ENCODE measurements at places on chromosomes 2 and 18.

DNA sequence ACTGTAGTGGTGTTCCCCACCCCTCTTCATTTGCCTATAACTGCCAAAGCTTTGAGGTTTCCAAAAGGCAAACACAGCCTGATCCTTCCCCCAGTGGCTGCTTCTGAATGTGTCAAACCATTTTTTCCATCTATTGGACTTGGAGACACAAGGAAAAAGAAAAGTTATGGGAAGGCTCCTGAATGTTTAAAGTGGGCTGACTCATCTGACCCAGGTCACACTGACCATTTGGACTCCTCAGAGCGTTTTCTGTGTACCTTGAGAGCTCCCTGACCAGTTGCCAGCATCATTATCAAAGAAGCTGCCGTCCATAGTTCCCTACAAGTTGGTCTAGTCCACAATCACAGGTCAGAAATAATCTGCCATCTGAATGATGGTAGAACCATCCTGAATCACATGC, 123.4 kb upstream of the COL3A1 start:
- no peak for ATAC-seq

- ATAC-seq = no peak
Observed at GRCh38 chr2:29106980-29107388, 8.2 kb upstream of the CLIP4 start.

DNA sequence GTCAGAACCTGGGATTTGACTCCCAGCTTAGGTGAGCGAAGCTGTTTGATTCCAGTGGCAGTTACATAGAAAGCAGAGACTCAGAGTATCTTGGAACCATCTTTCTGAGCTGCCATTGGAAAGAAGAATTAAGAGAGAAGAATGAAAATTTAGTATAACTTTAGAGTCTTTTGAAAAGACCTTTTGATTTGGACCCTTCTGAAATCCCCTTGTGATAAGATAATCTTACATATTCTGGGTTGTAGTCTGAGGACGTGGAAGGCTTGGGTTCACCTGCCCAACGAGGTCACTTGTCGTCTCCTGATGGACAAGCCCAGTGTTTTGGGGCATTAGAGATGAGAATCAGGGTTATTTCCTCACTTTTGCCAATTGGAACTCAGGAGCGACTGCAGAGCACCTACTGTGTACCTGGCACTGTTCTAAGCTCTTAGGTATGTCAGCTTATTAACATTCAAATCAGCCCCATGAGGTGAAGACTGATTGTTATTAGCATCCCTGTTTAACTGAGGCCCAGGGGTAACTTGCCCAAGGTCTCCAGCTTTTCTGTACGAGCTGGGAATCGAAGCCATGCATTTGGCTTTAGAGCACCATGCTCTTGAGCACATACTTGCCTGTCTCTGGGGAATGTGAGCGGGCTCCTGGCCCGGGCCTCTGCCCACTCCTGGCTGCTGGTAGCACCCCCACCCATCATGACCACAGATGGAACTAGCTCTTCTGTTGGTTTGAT, 2.9 kb downstream of the HK2 start:
- no peak for ATAC-seq

- ATAC-seq = no peak
Observed at GRCh38 chr18:73913505-73913904, 234.1 kb downstream of the FBXO15 start.

DNA sequence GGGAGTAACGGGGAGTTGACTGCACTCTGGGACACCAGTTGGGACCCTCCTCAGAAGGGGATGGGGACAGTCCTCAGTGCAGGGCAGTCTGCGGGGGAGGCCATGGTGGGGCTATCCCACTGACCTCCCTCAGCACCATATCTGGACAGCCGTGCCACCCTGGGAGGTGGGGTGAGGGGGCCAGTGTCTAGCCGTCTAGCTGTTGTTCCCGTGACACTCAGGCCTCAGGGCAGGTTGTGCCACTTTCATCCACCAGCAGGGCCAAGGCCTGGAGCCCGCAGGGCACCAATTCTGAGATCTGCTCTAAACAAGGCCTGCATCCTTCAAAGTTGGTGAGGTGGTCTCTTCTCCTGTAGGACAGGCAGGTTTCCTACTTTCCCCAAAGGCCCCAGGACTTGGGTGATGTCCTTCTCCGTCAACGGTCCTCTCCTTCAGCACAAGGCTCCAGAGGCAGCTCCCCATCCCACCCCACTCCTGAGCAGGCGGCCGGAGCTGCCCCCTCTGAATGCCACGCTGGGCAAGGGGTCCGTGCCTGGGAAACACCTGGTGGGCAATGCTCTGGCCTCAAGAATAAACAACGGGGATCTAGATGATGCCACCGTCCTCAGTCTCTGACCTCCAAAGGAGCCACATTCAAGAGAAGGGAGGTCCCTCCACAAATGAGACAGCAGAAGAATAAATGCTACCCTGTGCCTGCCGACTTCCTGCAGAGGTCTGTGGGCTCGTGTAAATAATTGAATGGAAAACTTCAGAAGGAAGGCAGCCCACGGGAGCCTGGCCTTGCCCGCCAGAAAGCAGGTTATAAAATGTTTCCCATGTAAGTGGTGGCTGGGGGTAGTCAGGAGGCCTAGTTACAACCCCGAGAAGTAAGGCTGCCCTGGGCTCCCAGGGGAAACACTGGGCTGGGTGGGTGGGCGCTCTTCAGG, 42.8 kb upstream of the PTMA start:
- ATAC-seq = no peak

- no peak for ATAC-seq
Observed at GRCh38 chr2:27271631-27272340, 3.4 kb upstream of the DNAJC5G start.
